ENCODE measurements at places on chromosomes 3 and 15.

- no peak for DNase-seq
Observed at GRCh38 chr3:102297072-102297658, 137.7 kb upstream of the ZPLD1 start.

DNA sequence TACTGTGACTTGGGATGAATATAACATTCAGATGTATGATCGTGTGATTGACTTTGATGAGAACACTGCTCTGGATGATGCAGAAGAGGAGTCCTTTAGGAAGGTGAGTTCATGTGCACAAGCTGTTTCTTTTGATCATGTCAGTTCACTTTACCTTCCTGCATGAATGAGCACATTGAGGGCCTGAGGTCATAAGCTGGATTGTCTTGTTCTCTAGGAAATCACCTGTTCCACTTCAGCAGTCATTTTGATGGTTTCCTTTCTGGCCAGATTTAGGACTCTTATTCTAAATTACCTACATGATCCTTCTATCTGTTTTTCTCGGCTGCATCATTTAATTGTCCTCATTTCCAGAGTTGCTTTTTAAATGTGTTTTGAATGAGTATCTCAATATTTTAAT, 4.1 kb downstream of the RCN2 start:
- DNase-seq = no peak

DNA sequence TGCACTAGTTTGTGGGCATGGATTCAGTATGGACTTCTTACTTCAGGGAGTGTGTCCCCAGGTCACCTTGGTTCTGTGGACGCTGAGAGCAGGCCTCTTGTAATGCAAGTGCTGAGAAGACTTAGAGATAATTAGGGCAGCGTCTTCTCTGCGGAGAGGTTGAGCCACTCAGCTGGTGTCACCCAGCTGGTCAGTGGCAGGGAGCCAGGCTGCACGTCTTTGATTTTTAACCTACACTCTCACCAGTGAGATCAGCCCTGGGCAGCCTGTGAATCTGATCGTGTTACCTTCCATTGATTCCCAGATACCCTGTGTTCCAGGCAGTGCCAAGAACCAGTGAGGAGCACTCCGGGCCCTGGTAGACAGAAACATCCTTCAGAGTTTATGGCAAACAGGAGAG, 92.6 kb downstream of the SLCO3A1 start:
- DNase-seq = no peak

- DNase-seq = peak; percentile 79
Observed at GRCh38 chr15:70259028-70259424, 161.3 kb upstream of the TLE3 start.

DNA sequence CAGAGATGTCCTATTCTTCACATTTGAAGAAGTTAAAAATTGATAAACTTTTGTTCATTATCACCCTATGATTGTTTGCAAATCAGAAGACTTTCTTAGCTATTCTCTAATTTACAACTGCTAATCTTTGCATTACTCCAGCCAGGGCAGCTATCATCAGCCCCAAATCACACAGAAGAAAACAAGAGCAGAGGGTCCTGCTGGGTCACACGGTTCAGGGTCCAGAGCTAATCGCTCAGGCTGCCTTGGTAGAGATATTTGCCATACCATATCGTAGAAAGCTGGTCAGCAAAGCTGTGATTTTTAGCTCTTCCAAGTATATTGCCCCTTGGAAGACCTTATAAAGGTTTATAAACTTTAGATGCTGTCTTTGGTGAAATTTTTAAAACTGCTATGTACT, 181.4 kb downstream of the MAGI1 start:
- DNase-seq = no peak

DNA sequence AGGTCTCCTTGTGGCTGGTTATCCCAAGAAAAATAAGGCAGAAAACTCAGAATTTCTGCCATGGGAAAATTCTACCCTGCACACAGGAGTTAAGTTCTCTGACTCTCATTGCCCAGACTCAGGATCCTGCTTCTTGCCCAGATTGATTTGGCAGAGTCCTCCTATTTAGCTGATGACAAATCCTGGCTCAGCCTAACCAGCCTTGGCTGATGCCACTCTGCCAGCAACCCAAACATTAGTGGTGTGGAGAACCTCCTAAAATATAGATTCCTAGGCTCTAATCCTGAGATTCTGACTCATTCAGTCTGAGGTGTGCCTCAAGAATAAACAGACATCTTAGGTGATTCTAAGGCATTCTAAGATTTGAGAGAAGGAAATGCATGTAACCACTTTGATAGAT, 60.5 kb upstream of the ACTC1 start:
- DNase-seq = no peak

DNA sequence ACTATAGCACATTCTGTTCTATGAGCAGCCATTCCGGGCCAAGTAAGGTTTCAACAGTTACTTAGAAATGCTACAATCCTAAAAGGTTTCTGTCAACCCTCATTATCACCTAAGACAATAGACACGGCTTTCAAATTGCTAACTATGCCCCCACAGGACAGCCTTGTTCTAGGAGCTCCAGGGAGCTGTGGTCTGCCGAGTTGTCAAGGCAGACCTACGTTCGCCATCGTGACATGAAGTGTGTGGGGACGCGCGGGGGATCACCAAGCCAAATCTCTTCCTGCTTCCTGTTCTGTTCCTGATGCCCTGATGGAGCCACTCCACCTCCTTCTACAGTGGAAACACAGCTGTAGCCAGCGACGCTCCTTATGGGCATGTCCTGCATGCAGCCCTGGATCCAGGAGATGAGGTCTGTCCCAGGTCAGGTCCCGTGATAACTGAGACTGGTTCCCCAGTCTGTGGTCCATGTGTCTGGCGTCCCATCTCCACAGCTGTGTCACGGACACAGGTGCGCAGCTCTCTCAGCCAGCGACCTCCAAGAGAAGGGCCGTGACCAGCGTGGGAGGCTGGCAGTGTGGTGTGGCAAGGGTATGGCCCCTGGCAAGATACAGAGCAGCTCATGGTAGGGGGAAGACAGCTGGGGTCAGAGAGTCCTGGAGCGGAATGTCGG, 82.8 kb downstream of the PCSK6 start:
- DNase-seq = no peak

- no peak for DNase-seq
Observed at GRCh38 chr3:190666821-190667220, 152.9 kb downstream of the IL1RAP start.

GRCh38 chr15:94631608-94632007, 400.2 kb downstream of the MCTP2 start:
- DNase-seq = no peak
